ENCODE measurements at places on chromosomes 7 and 10.

GRCh38 chr10:59373071-59373470 lies 10.7 kb upstream of the FAM13C start:
- no peak overlapping the region for H3K27ac ChIP-seq
- no peak overlapping the region for H3K4me3 ChIP-seq
- H3K4me1 ChIP-seq, result no peaks in the 10 kb centered on the region
- no peaks in the 10 kb centered on the region for H3K36me3 ChIP-seq

- H3K27ac ChIP-seq, result peak overlapping the region; percentile 72
- DNase-seq, result peak; percentile 96
- H3K4me1 ChIP-seq, result peaks cover 12% of the 10 kb centered on the region
- H3K4me3 ChIP-seq, result peak overlapping the region; percentile 77
- H3K36me3 ChIP-seq, result no peaks in the 10 kb centered on the region
- no peaks in the 10 kb centered on the region for H3K27me3 ChIP-seq
These were observed 734 bp downstream of the ABCB4 start for GRCh38 chr7:87474533-87475358.

- no peak overlapping the region for H3K27ac ChIP-seq
- no peaks in the 10 kb centered on the region for H3K36me3 ChIP-seq
- H3K4me1 ChIP-seq, result peaks cover 9% of the 10 kb centered on the region
- DNase-seq, result no peak
These were observed 25.1 kb downstream of the HHEX start for GRCh38 chr10:92714872-92715271.

GRCh38 chr7:130021105-130021834 lies 29.9 kb downstream of the ZC3HC1 start:
- H3K4me3 ChIP-seq, result no peak overlapping the region
- peaks cover 13% of the 10 kb centered on the region for H3K36me3 ChIP-seq
- DNase-seq, result no peak
- no peaks in the 10 kb centered on the region for H3K27me3 ChIP-seq
- no peak overlapping the region for H3K27ac ChIP-seq

DNA sequence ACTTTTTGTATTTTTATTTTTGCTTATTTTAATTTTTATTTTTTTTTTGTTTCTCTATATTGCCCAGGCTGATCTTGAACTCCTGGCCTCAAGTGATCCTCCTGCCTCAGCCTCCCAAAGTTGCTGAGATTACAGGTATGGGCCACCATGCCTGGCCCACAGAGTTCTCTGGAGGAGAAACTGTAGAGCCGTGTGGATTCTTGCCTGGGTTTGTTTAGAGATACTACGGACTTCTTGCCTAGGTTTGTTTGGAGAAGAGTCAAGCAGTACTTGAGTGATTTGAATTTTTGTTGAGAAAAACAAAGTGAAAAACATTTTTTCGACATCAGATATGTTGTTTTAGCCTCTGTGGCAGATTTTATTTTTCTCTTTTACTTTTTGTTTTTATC lies 99.0 kb downstream of the CAMK1D start:
- no peak overlapping the region for H3K4me3 ChIP-seq
- DNase-seq, result no peak
- no peaks in the 10 kb centered on the region for H3K27me3 ChIP-seq
- peak overlapping the region; percentile 39 for H3K27ac ChIP-seq
- peaks cover 10% of the 10 kb centered on the region for H3K4me1 ChIP-seq
- no peaks in the 10 kb centered on the region for H3K36me3 ChIP-seq

Measured in GM12878 (cell line).